ENCODE measurements at places on chromosomes 16 and 17.

DNA sequence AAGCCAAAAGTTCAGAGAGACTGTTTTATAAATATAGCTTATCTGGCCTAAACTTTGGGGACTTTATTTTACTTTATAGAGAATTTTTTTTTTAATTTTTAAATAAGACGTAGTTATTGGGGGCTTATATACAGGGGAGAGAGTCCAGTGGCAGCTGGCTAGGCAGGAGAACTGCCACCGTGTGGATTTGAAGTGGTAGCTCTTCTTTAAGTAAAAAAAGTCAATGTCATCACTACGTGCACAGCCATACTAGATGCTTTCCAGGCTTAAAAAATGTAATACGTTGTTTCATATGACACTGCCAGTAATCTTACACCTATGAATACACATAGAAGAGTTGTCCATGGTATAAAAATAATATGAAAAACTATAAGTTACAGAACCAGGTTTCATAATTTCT is 31.9 kb upstream of the ANKFY1 start:
- DNase-seq = no peak

DNA sequence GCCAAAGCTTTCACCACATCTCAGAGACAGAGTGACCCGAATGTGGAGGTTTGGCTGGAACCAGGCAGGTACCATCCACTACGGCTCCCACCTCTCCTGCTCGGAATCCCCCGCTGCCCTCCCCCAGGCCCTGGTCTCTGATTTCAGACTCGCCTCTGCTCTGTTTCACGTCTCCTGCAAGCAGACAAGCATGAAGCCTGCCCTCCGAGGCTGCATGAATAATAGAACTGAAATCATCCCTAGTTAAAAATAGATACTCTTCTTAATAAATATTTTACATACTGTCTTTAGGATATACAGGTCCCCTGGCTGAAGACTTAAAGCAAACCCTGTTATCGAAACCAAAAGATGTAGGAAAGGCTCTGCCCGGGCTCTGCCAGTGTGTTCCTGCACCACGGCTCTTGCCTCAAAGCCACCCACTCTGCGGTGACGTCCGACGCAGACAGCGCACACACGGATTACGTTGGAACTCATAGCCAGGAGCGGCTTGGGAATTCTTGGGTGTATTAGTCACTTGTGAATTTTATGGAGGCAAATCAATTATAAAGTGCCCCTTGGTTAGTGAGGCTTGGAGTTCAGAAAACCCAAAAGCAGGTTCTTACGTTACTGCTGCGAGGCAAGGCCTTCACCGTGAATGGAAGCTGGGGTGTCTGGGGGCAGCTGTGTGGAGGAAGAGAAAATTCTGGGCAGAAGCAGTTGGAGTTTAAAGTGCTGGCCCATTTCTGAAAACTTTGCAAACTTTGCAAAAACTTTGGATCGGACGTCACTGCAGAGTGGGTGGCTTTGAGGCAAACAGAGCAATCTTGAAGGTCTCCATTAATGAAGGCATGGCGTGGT is 25.6 kb upstream of the NPTX1 start:
- DNase-seq = peak; percentile 46

DNA sequence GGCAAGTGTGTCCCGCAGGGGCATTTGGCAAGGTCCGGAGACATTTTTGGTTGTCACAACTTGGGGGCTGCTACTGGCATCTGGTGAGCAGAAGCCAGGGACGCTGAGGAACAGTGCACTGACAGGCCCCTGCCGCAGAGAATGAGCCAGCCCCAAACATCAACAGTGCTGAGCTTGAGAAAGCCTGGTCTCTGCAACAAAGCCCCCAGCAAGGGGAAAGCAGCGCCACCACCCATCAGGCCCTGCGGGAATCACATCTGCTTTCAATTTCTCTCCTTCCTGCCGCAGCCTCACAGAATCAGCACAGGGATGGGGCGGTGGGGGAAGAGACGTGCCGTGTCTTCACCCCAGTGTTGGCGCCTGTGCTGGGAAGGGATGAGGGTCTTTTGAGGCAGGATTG is 14.8 kb upstream of the PRPSAP1 start:
- DNase-seq = peak; percentile 56

DNA sequence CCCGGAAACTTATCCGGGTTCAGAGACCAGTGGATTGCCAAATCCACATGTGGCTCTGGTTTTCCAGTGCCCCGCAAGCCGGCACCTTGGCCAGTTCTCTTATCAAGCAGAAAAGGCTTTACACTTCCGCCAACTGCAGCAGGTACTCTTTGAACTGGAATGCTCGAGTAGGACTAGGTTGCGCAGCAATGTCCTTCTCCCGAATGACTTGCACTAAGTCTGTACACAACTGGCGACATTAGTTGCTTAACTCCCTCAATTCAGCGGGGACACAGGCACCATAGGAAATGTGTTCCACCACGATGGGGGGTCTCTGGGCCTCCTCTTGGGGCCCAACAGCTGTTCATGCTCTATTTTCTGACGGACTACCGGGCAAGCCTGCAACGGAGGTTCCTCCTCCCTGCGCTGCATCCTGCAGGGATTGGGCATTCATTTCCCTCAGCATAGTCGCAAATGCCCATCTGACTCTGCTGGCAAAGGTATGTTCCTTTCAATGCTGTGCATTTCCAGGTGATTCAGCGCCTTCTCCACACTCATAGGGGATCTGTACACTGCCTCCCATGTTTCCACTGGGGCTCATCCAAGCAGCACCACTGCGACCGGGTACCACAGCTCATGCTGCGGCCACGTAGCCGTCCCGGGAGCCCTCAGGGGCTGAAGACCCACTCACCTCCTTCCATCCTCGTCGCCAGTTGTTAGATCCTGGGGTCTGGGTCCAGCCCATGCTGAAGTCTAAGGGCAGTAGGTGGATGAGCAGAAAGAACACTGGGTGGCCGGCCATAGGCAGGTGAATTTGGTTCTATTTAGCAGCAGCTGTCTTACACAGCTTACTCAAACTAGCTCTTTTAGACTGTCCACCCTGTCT is 34.2 kb upstream of the APPBP2 start:
- no peak for DNase-seq

DNA sequence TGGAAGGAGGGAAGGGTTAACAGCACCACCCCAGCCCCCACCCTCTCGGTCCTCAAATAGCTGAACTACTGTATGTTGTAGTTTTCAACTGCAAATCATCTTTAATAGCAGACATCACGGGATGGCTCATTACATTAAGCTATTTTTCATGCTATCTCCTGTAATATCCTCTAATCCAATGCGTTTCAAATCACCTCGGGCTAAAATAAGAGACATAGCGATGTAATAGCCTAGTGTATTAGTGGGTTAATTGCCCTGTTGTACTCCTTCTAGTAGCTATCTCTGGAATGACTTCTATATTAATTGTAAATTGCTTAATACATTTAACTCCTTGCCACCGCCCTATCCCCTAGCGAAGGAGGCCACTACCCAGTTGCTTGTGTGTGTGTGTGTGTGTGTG is 54.3 kb downstream of the MRM1 start:
- no peak for DNase-seq

DNA sequence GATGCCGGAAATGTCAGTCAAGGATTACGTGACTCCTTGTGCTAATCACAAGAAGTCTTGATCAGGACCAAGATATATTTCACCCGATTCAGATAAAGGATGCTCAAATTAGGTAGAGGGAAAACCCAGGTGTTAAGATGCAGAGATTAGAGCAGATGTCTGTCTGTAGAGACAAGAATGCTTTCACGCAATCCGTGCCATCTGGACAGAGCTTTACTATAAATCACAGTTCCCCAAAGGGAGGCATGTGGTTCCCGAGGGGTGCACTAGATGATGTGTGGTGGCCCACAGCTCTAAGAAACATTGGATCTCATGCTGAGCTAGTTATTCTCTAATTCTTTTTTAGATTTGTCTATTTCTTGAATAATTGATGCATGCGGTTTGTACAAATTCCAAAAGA is 9.8 kb upstream of the MAP3K14 start:
- DNase-seq = no peak

DNA sequence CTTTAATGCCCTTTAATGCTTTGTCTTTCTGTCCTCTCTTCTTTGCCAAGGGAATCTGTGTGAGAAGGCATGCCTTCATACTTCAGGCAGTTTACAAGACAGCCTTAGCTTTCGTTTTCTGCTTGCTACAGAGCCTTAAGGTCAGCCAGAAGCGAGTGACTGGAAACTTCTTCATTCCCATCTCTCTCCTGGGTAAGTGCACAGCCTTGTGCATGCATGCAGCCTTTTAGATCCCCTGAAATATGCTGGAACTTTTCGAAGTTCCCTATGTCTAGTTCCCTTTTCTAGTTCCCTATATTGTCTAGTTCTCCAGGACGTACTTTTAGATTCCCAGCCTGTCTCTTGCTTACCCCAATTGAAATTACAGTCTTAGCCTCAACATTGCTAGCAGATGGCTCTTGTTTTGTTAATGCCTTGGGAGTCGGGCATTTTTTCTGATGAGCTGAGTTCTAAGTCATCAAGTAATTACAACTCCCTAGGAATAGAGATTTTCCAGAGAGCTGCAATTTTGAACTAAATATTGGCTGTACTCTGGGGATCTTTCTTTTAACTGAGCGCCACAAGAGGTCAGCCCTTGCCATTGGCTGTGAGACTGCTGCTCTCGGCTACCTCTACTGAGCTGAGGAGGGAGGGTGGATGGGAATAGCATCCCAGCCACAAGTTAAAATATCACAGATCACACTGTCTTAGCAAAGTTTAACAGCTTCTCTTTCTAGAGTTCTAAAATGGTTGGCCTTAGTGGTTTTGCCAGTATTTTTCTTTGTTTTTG is 22.7 kb upstream of the PPM1D start:
- no peak for DNase-seq

DNA sequence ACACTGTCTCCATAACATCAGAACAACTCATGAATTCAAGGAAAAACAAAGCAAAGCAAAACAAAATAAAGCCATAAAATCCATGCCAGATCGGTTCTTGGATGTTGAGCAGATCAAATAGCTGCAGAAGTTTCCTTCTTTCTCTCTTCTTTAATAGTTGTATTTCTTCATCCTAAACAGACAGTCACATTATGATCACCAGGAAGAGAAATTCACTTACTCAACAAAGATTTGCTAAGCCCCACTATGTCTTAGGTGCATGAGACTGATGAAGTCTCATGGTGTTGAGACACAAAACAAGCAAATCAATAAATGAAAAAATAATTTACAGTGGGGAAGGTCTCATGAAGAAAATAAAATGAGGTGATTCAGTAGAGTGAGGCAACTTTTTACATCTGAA is 72.8 kb downstream of the WIPI1 start:
- DNase-seq = no peak

Data from retina (tissue), 1 donor.